Fibroblast of skin of back (primary cell): ENCODE measurements at places on chromosomes 13 and 19.

GRCh38 chr19:46887240-46887782 is 26.5 kb downstream of the ARHGAP35 start:
- peak; percentile 48 for DNase-seq

DNA sequence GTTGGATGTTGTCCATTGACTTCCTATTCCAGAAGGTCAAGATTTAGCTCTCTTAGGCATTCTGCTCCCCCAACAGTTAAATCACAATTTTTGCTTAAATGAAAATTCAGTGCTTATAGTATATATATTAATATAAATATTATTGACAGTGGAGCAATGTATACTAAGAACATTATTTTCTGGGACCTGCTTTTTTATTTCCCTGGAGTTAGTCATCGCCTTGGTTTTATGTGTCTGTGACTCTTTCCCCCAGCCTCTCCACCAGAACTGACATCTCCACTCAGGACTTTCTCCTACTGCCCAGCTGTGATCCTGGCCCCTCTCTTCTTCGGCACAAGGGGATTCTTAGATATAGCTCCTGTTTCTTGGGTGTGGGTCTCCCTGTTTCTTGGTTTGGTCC is 10.2 kb upstream of the MATK start:
- DNase-seq = no peak

- DNase-seq = no peak
These were observed 42.5 kb downstream of the RASA3 start for GRCh38 chr13:114089751-114090400.

- DNase-seq = peak; percentile 28
These were observed 39.1 kb downstream of the PCDH8 start for GRCh38 chr13:52809310-52809769.
